ENCODE measurements at places on chromosomes 6 and 20.

DNA sequence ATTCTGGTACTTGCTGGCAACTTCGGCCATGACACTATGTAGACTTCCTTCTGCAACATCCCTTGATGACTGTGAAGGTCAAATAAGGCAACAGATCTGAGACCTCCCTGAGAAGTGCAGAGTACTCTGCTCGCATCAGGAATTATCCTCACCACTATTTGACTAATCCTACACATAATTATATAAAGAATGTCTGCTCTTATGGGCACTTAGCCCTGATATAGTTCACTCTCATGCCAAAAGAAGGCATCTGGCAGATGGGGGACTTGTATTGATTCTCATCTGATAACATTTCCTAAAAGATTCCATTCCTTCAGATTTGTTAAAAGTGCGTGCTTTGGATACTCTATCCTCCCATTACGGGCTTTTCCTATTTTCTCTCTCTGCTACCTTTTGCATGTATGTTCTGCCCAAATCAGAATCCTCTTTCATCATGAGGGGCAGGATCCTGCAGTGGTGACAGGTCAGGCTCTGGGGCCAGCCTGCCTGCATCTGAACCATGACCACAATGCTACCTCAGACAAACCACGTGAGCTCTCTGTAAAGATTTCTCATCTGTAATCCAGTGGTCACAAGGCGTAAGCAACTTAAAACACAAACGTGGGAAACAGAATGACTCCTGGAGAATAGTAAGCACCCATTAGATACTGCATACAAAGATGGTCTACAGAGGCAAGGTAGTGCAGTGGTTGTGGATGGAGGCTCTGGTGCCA, 134.0 kb downstream of the GJA10 start:
- no peak for DNase-seq

DNA sequence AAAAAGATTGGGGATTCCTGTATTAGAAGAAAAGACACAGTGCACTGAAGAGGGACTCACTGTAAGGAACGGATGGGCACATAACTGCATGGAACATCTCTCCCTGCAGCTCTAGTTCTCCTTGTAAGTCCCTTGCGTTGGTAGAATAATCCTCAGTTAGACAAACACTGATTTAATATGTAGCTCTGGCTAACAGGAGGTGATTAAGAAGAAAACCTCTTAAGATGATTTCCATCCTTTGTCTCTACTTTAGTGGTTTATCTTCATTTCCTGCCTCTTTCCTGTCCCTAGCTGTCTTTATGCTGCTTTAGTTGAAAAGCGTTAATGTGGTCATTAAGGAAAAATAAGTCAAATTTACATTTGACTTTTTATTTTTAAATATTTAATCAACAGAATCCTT, 86.6 kb downstream of the SLC16A10 start:
- DNase-seq: no peak

DNA sequence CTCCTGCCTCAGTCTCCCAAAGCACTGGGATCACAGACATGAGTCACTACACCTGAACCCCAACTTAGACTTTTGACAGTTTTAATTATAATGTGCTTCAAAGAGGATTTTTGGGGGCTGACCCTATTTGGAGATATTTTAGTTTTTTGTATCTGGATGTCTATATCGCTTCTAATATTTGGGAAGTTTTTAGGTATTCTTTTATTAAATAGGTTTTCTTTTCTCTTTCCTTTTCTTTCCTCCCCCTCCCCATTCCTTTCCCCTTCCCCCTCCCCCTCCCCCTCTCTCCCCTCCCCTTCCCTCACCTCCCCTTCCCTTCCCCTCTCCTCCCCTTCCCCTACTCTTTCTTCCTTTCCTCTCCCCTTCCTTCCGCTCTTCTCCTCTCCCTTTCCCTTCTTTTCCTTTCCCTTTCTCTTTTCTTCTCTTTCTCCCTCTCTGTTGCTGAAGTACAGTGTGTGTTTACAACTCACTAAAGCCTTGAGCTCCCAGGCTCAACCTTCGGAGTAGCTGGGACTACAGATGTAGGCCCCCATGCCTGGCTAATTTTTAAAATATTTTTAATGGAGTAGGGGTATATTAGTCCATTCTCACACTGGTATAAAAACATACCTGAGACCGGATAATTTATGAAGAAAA, 24.4 kb upstream of the NKX2-4 start:
- DNase-seq: no peak

DNA sequence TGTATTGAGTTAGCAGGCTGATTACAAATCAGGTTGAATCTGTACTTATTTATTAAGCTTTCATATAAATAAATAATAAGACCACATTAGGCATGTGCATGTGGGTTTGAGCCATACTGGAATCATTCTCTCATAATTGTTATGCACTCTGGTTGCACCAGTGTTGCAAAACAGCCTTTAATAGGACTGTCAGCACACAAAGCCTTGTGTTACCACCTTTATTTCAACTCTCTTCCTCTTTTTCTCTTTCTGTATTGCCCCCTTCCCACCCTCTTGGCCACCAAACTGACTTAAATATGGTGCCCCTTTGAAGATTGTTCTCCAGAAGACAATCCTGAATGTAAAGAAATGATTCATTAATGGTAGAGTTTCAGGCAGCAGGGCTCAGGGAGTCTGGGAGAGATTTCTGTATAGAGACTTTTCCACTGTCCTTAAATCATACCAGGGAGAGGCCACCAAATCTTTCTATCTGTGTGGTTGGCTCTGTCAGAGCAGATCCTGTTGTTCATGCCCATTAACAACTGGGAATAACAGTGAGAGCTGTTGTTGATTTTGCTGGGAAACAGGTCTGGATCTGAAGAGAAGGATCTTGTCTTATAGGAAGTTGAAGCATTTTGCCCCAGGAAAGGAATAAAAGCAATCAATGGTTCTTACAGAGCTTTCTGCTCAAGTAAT, 131.6 kb upstream of the SOX4 start:
- no peak for DNase-seq

DNA sequence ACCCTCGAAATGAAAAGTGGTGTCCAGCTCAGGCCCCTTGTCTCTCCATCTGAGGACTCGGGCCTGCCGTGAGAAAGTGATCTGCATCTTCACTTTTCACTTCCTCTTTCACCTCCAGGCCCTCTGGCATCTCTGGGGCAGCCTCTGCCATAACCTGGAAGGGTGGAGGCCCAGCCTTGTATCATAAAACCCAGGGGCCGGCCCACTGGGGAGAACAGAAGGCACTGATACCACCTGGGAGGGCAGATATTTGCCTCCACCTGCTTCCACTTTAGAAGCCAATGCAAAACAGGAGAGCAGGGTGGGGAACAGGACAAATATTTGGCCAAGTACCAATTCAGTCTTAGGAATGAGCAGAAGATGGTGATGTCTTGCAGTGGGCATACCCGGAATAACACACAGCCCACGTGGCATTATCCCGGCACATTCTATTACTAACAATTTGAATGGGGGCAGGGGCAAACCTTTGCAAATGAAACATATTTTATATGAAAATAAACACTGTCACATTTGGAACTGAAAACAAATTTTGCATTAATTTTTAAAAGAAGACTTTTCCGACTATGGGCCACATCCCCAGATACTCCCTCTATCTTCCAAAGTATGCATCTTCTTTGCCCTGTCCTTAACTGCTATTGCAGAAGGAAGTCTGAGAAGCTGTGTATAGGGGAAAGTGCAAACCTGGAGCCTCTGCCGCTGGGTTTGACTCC, 69.2 kb upstream of the TBC1D7 start:
- DNase-seq: no peak

DNA sequence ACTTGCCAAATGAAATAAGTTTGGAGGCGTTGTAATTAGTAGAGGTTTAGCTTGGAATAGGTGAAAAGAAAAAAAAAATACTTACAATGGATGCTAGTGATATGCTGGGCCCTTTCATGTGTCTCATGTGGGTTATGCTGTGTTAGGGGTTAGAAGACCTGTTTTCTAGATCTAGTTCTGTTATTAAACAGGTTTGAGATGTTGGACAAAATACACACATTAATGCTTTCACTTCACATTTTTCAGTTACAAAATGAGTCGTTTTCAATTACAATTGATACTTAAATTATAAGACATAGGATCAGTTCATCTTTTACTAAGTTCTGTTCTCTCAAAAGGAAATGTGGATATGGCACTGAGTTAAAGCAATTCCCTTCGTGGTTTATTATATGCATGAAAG, 509.8 kb downstream of the EPM2A start:
- no peak for DNase-seq

DNA sequence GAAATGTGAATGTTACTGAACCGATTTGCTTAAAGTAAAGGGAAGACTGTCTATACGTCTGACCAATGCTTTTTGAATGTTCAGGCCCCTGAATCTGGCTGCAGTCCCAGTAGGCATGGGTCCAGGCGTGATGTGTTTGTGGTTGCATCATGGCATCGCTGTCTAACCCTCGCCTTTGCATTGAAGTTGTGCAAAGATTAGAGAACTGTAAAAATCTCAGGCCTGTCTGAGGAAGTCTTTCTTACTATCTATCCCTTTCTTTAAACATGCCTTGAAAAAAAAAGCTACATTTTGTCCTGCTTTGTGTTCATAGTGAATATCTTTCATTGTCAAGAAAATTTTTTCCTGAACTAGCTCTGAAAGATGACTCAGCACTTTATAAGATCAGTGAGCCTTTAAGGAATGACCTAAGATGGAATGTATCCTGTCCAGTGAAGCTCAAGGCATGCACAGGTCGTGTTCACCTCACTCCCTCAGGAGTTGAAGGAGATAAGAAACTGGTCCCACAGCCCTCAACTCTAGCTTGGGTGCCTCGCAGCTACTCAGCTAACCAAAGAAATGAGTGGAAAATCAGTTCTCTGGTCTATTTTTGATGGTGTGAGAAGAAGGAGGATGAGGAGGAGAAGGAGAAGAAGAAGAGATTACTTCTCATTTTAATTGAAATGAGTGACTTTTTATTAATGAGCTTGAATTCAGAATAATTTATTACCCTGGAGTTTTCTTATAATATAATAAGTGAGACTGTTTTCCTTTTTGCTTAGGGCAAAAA, 48.6 kb downstream of the TPD52L1 start:
- DNase-seq: peak; percentile 86

Data from M059J (cell line).